ENCODE measurements at places on chromosomes 6 and 20. TPM values are rescaled to one million over a fixed set of nuclear protein-coding genes. Genes with fewer than 3 reads are reported as not detected.

Gene CFB
- total RNA-seq, result 23.9 TPM

Gene TNFRSF21
- total RNA-seq, result 25.3 TPM

Gene BMP2
- total RNA-seq, result 3.2 TPM

Gene ANKRD66
- total RNA-seq, result not detected

Gene HCK
- total RNA-seq, result 8.9 TPM

Gene CLVS2
- total RNA-seq, result 1.8 TPM

Gene LY6G5C
- not detected for total RNA-seq

Gene TOMM6
- 149 TPM for total RNA-seq

Gene NINL
- total RNA-seq, result 9.6 TPM

Gene OR2J3
- total RNA-seq, result not detected

Gene MCHR2
- total RNA-seq, result 0.36 TPM

Gene FAM184A
- total RNA-seq, result 5.4 TPM

Gene SLC52A3
- not detected for total RNA-seq

Gene GSTA3
- total RNA-seq, result not detected

Gene HLA-DOB
- total RNA-seq, result not detected

Gene HDGFL1
- not detected for total RNA-seq

Gene ZNF337
- 18.3 TPM for total RNA-seq

Gene FRK
- 0.16 TPM for total RNA-seq

Gene CTCFL
- total RNA-seq, result not detected

Gene CRISP3
- not detected for total RNA-seq

Gene BACH2
- total RNA-seq, result 4.6 TPM

Gene FNDC11
- total RNA-seq, result 0.16 TPM

Gene WFDC2
- 36.8 TPM for total RNA-seq

Gene NKAIN2
- 0.82 TPM for total RNA-seq

Gene IPCEF1
- total RNA-seq, result 0.66 TPM

Gene SNRPB2
- total RNA-seq, result 32.1 TPM

Gene C2
- total RNA-seq, result 17.7 TPM

Gene SEL1L2
- not detected for total RNA-seq

Gene PHF3
- total RNA-seq, result 76.7 TPM

Gene PDE10A
- 33.5 TPM for total RNA-seq

Gene SMPDL3A
- total RNA-seq, result 6.4 TPM
